ENCODE measurements at places on chromosomes 13 and 19.

- peak; percentile 86 for DNase-seq
Observed at GRCh38 chr13:30395192-30396158, 26.8 kb upstream of the UBE2L5 start.

DNA sequence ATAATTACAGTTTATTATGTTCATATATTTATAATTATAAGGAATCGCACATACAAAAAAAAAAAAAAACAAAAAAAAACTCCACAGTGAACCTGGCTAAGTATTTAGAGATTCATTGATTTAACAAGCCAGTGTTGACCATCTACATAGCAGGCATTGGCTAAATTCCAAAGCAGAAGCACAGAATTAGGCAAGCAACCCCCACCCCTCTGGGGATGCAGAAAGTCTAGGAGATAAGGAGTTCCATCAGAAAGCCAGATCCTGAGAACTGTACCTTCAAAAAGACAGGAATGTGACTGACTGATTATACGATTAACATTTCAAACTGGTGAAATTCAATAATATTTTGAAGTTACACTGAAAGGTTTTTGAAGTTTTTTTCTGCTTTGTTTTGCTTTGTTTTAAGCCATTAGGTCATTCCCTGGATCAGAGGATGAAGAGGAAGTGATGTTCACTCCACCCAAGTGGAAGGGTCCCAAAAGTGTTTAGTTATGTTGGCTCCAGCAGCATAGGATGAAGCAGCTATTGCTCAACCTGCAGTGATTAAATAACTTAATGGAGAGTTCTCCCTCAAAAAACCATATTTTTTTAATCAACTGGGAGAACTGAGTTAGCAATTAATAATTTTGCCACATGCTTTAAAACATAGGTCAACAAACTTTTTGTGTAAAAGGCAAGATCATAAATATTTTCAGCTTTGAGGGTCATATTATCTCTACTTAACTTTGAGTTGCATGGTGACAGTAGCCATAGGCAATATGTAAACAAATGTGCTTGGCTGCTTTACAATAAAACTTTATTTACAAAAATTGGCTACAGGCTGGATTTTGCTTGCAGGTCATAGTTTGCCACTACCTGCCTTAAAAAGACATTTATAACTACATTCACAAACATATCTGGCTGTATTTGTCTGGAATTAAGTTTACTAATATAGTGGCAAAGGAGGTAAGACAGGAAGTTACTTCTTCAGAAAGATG lies 49.6 kb downstream of the DOCK9 start:
- DNase-seq, result peak; percentile 39

GRCh38 chr19:49802836-49803528 lies 10.1 kb downstream of the FUZ start:
- no peak for DNase-seq

GRCh38 chr19:12921047-12921446 lies 2.0 kb upstream of the SYCE2 start:
- no peak for DNase-seq

- DNase-seq, result no peak
Observed at GRCh38 chr19:41591951-41592562, 16.1 kb downstream of the CEACAM21 start.

DNA sequence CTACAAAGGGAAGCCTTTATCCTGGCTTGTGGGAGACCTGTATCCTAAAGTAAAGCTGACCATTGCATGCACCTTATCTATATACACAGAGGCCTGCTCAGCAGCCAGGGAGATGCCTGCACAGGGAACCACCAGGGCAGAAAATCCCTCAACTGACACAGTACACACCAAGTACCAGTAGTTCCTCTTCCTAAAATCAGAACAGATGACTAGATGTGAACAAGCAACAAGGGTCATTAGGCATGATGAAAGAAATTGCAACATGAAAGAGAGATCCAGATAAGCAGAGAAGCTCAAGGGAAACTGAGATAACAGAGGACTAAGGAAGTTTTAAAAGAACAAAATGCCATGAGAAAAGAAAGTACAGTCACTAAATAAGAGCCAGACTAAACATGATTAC lies 39.7 kb upstream of the SLC7A9 start:
- DNase-seq, result no peak

GRCh38 chr13:104105418-104106355 lies 1039.5 kb upstream of the SLC10A2 start:
- DNase-seq, result no peak

GRCh38 chr19:49863935-49864320 lies 3.4 kb downstream of the PNKP start:
- no peak for DNase-seq

DNA sequence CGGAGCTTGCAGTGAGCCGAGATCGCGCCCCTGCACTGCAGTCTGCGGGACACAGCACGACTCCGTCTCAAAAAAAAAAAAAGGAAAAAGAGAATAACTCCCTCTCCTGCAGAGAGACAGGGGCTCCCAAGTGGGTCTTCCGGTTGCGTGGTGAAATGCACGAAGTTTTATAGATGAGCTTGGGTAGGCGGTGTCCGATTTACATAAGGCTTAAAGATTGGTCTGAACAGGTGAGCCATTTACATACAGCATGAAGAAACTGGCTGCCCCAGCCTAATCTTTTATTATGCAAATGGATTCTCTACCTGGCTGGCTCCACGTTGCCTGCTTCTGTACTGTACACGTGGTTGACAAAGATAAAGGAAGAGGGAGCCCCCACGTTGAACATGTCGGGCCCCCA lies 19.5 kb downstream of the ADGRE2 start:
- DNase-seq, result no peak

DNA sequence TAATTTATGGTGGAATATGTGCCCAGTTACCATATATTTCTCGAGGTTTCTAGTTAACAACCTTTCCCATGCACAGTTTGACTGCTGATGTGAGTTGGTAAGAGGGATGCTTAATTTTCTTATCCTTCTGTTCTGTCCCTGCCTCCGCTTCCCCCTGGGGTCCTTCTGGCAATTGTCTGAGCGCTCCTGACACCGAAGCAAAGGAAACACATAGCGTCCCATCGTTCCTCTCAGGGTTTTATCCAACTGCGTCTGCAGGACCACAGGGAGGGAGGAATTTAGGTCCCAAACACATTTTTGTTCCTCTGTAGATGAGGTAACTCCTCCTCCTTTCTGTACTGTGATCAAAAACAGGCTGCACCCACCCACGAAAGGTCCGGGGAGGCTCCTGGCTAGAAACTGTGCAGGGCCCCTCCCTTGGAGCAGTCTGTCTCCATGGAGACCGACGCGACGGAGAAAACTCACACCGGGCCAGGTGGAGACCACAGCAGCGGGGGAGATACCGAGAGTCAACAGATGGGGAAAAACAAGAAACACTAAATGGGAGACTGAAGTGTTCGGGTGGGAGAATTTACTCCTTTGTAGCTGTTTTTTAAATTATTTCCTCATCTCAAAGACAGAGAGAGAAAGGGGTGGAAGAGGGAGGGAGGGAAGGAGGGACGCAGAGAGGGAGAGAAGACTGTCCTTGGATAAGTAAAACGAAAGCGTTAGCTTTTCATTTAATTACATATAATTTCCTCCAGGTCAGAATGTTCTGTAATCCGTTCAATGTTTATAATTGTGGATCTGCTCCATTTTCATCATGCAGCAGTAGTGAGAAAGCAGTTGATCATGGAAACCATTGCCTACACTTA lies 191.8 kb upstream of the NBEA start:
- DNase-seq, result no peak

DNA sequence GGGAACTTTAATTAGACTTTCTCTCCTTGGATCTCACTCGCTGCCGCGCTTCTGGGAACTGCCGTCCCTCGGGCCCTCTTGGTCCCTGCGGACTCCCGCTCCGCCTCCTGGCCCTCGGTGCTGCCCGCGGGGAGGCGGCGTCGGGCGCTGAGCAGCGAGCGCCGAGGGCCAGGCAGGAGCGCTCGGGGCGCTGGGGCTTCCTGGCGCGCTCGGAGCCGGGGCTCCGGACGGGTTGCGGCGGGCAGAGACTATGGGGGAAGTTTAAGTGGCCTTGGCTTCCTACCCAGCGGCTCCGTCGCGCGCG lies 704 bp downstream of the CHST8 start:
- DNase-seq, result no peak

DNA sequence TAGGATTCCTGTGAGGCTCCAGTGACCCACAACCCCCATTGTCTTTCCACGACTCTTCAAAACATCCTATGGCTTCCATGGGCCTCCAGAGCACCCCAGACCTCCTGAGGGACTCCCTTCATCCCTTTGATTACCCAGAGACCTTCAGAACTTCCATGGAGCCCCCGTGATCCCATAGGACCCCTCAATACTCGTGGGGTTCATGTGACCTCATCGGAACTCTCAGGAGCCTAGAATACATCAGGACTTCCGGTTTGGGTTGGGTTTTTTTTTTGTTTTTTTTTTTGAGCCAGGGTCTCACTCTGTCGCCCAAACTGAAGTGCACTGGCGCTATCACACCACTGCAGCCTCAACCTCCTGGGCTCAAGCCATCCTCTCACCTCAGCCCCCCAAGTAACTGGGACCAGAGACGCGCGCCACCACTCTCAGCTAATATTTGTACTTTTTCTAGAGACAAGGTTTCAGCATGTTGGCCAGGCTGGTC lies 774 bp downstream of the ALDH16A1 start:
- DNase-seq, result no peak

DNA sequence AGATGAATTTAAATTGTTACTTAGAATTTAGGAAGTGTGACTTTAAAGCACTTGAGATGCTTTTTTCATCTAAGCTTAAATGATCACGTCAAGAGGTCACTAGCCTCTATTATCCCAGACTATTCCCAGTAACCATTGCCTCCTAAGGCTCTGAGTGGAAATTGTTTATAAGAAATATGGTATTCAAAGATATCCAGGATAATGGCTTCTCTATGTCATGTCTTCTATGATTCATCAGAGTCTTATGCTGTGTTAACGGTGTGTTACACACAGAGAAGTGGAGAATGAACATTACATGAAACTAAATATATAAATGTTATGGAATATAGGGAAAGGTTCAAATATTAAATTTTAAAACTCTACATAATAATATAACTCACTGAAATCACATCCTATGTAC lies 79.8 kb upstream of the NBEA start:
- DNase-seq, result peak; percentile 19

- DNase-seq, result no peak
Observed at GRCh38 chr13:23288564-23288963, 107.8 kb downstream of the SGCG start.

- no peak for DNase-seq
Observed at GRCh38 chr13:110286833-110287819, 19.8 kb downstream of the COL4A1 start.

- DNase-seq, result peak; percentile 46
Observed at GRCh38 chr19:34482380-34483250, 1.1 kb downstream of the WTIP start.

DNA sequence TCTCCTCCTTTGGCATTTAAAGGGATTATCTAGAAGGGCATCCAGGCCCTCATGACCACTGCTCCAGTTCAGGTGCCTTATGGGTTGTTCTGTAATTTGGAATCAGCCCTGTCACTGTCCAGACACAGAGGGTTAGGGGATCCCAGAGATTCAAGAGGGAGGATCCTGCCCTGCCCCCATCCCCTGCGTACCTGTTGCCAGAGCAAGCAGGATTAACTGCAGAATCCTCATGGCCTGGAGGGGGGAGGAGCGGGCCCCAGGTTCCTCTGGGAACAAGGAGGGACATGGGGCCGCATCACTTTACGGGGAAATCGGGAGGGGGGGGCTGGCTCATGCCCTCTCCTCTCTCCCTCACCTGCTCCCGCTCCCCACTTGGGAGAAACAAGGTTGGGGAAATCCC lies 1.0 kb downstream of the KLK11 start:
- DNase-seq, result no peak

DNA sequence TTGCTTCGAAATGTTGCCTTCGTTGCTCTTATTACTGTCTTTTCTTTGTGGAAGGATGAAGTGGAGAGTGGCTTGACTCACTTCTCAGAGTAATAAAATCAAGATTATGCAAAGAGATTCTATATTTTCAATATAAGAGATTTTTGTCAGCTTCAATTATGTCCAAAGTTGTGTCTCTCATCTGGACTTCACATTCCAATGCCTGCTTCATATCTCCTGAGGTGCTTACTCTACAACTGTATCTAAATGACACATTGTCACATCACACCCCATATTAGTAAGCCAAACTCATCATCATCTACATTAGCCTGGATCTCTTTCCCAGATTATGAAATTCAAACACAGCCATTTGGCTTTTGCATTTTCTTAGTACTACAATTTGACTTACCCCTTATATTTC lies 409.4 kb downstream of the DACH1 start:
- no peak for DNase-seq

- no peak for DNase-seq
Observed at GRCh38 chr13:71320452-71320851, 546.6 kb downstream of the DACH1 start.

DNA sequence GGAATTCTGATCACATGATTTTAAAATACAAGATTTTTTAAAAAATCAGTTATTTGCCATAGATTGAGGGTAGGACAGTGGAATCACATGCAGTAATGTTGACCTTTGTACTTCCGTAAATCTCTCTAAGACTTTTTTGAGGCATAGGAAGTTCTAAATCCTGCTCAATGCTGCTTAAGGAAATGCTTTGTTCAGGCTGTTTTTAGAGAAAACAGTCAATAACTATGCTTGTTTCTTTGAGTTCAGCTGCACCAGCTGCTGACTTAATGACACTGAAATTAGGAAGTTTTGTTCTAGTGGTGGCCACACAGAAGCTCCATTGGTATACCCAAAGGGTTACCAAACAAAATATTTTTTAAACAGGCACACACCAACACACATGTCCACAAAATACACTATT lies 60.9 kb downstream of the KLF12 start:
- DNase-seq, result no peak

DNA sequence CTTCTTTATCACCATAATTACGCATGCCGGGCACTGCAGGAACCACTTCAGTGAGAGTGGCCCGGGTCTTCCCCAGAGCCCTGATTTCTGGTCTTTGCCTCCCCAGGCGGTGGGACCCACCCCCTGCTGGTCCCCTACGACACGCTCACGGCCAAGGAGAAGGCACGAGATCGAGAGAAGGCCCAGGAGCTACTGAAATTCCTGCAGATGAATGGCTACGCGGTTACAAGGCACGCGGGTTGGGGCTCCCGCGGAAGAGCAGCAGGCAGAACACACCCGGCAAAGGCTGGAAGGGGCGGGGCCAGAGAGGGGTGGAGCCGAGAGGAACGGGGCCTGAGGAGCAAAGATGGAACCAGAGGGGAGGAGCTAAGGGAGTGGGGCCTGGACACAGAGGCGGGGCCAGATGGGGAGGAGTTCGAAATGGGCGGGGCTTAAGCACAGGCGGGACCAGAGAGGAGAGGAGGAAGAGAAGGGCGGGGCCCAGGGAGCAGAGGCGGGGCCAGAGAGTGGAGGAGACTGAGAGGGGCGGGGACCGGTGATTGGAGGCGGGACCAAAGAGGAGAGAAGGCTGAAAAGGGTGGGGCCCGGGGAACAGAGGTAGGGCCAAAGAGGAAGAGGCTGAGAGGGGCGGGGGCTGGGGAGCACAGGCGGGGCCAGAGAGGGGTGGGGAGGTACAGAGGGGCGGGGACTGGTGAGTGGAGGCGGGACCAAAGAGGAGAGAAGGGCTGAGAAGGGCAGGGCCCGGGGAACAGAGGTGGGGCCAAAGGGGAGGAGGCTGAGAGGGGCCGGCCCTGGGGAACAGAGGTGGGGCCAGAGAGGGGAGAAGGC lies 73.4 kb downstream of the RYR1 start:
- DNase-seq, result peak; percentile 65
